ENCODE measurements at places on chromosomes 6 and 20.

GRCh38 chr6:170114187-170114945 lies 176.5 kb downstream of the DLL1 start:
- DNase-seq, result peak; percentile 7

DNA sequence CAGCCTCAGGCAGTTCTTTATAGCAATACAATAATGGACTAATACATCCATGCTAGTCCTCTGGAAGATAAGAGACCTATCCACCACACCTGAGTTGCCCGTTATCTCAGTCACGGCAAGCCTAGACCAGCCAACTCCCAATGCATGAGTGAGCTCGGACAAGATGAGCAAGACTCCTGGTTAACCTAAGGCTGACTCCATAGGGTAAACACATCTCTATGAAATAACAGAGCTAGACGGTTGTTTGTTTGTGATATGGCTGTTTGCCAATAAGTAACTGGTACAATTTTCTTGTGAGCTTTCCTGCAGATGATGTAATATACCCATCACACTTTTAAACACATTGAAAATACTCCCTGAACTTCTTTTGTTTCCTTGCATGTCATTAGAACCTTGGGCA lies 70.6 kb upstream of the PHACTR1 start:
- no peak for DNase-seq

DNA sequence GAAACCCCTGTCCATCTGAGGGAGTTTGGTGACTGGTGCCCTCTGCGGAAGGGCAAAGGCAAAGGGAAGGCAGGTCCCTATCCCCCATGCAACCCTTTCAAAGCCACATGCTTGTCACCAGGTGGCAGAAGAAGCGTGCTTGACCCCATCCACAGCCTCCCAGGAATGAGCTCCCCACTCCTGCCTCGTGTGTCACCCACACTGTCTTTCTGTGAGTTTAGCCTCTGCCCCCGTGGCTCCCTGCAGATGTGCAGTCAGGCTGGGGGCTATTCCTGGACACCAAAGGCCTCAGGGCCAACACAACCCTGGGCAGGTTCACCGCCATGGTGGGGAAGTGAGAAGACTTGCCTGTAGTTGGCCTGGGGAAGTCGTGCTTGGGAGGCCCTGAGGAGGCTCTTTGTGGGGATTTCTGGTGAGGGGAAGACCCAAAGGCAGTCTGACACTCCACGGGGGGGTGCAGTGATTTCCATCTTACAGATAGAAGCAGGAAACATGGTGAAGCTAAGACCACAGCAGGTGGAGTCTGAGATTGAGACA lies 16.6 kb upstream of the PCMTD2 start:
- DNase-seq, result no peak

GRCh38 chr6:55776113-55776512 lies 99.3 kb downstream of the BMP5 start:
- no peak for DNase-seq

DNA sequence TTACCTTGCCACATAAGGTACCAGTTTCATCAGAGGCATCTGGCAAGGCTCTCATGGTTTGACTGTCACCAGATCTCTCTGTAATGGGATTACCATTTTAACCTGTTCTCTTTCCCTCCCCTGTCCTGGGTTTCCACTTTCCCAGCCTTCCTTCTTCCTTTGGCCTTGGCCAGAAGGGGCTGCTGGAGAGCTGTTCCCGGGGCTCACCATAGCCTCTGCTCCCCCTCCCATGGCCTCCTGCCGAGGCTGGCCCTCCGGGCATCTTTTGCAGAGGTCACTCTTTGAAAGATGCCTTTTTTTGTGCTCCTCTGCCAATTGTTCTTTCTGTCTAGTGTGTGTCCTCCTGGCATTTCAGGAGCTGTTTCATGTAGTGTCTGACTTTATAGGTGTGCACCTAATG lies 100.7 kb upstream of the SCP2D1 start:
- DNase-seq, result no peak

GRCh38 chr6:744666-745353 lies 51.9 kb upstream of the EXOC2 start:
- no peak for DNase-seq

- DNase-seq, result no peak
These were observed 368.8 kb upstream of the SASH1 start for GRCh38 chr6:147973806-147974205.

- no peak for DNase-seq
These were observed 532.8 kb downstream of the RFPL4B start for GRCh38 chr6:112879920-112880413.

- DNase-seq, result no peak
These were observed 140.1 kb upstream of the PTPN1 start for GRCh38 chr20:50370036-50370566.

GRCh38 chr6:156720691-156721685 lies 56.2 kb upstream of the ARID1B start:
- DNase-seq, result peak; percentile 16

- no peak for DNase-seq
These were observed 3.2 kb upstream of the SEC23B start for GRCh38 chr20:18504479-18505060.

- no peak for DNase-seq
These were observed 9.7 kb downstream of the DYNLT1 start for GRCh38 chr6:158634695-158635426.

DNA sequence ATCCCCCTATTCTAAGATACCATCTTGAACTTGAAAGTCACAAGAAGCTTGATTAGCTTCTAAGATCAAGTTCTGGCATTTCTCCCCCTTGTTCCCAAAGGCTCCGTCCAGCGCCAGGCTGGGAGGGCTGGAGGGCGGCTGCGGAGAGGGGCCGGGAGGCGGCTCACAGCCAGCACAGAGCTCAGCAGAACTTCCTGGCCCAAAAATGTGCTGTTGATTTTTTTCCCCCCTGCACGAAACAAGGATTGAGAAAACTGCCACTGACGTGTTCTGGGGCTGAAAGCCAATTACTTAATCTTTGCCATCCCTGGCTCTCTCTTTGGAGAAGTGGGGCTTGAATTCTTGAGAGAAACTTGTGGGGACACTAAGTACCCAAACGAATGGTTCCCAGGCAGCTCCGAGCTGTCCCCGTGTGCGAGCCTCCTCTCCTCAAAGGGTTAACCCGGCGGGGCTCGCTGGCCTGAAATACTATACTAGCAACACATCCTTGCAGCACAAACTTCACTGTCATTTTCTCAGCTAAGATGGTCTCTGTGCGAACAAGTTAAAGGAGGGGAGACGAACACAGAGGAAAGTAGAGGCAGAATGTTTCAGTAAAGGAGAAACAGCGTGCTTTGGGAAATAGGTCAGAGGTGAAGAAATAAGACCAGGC lies 452 bp downstream of the TRAF3IP2 start:
- DNase-seq, result peak; percentile 92

GRCh38 chr6:90293319-90293953 lies 3.2 kb downstream of the BACH2 start:
- DNase-seq, result no peak

DNA sequence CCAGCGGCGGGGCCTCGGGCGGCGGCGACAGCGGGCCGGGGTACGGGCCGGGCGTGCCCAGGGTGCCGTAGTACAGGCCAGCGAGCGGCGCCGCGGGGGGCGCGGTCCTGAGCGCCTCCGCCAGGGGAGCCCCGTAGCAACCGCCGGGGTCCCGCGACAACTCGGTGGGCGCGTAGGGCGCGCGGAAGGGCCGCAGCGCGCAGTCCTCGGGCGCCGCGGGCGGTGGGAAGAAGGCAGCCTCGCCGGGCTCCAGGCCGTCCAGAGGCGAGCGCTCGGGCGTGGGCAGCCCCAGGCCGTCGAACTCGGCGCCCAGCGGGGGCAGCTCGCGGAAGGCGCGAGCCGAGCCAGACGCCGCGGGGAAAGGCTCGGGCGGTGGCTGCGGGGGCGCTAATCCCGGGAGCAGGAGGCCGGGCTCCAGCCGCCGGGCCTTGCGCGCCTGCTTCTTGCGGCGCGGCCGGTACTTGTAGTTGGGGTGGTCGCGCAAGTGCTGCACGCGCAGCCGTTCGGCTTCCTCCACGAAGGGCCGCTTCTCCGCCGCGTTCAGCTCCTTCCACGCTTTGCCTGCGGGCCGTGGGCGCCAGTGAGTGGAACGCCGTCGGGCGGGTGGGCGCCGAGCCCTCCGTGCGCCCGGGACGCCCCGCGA lies 916 bp downstream of the SOX18 start:
- DNase-seq, result no peak

- no peak for DNase-seq
These were observed 38.4 kb upstream of the SPTLC3 start for GRCh38 chr20:12970372-12970821.

DNA sequence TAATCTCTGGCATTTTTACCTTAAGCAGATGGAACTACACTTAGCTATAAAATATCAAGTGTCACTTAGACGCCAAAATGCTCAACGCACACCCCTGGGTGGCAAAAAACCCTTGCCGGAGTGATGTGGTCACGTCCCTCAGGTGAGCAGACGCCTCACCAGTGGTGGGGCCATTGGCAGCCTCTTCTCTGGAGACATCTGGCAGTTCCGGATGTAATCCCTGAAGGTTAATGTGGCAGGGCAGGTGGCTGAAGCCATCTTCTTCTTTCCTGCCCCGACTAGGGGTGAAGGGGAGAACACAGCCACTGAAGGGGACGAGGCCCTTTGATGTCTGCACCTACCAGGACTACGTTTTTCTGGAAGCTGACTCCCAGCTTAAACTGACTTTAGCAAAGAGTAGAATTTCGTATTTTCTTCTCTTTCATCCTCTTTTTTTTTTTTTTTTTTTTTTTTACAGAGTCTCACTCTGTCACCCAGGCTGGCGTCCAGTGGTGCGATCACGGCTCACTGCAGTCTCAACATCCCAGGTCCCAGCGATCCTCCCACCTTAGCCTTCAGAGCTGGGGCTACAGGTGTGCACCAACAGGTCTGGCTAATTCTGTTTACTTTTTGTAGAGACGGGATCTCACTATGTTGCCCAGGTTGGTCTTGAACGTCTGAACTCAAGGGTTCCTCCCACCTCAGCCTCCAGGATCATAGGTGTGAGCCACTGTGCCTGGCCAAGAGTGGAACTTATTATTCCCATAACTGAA lies 152.1 kb downstream of the TTLL2 start:
- DNase-seq, result no peak

- DNase-seq, result no peak
These were observed 8.5 kb upstream of the CST11 start for GRCh38 chr20:23461180-23461579.

DNA sequence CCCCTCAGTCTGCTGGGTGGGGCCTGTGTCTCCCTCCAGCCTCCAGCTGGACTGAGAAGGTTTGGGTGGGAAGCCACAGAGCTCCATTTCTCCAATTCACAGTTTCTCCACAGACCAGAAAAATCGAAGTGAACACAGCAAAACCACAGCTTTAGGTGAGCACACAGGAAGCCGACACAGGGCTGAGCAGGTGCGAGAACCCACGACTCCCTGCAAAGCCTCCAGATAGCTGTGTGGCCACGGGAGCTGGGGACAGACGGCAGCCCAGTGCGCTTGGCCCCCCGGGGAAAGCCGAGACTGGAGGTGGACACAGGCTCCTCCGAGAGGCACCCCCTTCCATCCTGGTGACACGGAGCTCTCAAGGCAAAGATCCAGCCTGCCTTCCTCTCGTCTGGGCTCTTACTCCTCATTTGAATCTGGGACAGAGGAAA lies 29.0 kb upstream of the MPC1 start:
- DNase-seq, result no peak

DNA sequence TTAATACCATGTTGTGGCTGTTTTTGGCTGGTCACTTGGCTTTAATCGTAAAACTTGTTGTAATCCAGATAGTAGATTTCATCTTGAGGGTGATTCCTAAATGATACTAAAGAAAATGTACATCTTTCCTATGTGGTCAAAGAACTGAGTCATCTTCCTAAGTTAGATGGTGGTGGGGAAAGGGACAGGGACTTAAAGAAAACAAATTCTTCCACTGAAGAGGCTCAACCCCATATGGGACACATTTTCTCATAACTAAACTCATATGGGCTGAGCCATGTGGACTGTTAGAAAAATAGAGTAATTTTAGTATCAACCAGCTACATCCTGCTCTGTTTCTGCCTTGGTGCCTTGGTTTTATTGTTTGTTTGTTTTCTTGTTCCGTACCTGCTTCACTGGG lies 155.8 kb downstream of the TSHZ2 start:
- no peak for DNase-seq

DNA sequence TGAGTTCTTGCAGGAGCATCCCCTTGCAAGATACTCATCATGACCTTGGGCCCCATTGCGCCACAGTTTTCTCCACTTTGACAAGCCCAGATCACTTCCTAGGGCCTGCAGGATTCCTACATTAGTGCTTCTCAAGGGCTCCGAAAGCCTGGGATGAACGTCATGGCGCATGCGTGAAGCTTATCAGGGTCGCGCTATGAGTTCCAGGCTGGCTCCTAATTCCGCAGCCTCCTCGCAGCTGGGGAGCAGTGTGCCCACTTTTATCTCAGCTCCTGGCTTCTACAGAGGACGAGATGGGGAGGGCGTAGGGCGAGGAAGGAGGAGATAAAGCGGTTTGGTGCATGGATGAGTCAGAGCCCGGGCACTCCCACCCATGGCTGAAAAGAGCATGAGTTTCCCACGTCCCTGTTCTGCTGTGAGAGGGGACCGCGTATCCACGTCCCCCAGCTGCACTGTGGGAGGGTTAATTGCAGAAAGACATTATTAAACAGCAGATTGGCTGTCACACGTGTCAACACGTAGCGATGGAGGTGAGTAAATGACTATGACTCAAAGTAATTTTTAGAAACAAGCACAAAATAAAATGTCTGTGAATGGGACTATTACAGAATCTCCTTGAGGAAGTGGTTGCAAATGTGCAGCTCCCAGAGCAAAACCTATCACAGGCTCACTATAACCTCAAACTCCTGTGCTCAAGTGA lies 72.9 kb upstream of the DSP start:
- no peak for DNase-seq

- no peak for DNase-seq
These were observed 4.0 kb upstream of the CDH22 start for GRCh38 chr20:46312075-46312944.

- no peak for DNase-seq
These were observed 147.4 kb upstream of the PRND start for GRCh38 chr20:4574356-4574690.

DNA sequence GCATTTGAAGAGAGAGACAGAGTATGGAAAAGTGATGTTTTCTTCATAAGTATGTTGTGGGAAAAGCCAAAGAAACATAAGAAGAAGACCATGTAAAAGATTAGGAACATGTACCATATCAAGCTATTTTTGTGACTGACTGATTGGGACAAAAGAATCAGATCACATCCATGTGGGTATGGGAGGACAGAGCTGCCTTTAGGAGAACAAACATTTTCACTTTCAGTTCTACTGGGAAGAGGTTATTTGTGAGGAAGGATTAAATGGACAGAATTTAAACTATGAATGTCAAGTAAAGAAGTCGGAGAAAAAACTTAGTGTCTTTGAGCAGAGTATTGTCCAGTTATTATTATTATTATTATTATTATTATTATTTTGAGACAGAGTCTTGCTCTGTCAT lies 124.4 kb upstream of the HCRTR2 start:
- DNase-seq, result no peak

- DNase-seq, result no peak
These were observed 5.6 kb upstream of the PHACTR3 start for GRCh38 chr20:59598625-59599310.

GRCh38 chr6:7827142-7827541 lies 83.4 kb downstream of the TXNDC5 start:
- DNase-seq, result no peak
